OCI-LY7 (cell line): ENCODE measurements at places on chromosomes 4 and X.
A peak's percentile ranks its signal among the peaks of the same experiment; 100 is the strongest.

DNA sequence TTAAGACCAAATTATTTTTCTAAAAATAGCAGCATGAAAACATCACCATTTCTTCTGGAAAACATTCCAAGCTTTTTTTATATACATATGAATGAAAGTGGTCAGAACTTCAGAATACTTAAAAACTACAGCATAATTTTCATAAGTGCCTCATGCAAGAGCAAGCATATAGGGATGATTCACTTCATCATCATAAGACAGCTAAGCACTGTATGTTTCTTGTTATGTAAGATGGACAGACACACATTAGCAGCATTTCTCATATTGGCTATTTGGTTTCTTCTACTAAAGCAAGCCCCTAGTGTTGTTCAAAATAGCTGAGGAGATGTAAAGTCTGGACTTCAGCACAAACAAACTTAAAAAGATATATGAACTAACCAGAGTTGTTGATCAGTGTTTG is 213.1 kb upstream of the NOCT start:
- DNase-seq = no peak

DNA sequence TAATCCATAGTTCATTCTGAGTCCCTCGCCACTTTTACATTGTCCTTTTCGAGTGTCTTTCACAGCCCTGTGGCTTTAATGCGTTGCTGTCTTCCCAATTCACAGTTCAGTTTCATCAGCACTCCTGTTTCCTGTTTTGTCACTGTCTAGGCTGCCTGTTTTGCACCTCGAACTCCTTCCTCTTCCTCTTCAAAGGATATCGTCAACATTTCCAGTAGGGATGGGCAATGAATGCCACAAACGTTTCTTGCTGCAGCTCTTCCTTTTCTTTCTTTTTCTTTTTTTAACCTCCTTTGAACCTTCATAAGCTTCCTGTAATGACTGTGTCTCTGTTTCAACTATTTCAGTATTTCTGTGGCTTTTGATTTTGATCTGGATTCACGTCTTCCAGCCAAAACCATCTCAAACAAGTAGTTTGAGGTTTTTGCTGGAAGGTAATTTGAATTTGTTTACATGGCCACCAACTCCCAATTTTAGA is 105.4 kb downstream of the ANXA3 start:
- peak; percentile 41 for DNase-seq

GRCh38 chrX:31124536-31124935 is 52.7 kb upstream of the FTHL17 start:
- no peak for DNase-seq

DNA sequence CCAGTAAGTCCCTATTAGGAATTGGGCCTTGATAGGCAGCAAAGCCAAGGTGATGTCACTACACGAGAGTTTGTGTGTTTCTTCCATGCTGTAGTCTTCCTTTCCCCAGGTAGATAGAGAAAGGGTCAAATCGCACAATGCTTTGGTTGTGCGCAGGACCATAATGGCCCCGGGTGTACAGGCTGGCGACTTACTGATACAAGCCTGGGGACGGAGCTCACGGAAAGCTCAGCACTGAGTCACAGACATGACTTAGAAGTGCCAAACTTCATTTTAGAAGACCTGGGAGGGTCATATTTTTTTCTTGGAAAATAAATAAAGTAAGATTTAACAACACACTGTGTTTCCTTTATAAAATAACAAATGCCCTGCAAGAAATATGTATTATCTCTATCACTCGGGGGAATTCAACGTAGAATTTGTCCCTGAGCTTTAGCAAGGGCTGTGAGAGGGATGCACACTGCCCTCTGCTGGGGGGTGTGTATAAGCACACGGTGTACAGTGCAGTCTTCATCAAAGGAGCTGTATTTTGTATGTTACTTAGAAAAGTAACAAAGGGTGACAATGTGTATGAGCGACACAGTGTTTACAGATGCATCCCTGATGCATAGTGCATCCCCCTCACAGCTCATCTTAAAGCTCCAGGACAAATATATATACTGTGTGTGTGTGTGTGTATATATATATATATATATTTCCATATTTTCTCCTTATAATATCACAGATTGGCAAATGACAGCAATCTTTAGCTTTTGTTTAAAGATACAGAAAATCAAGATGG is 254.5 kb upstream of the VEGFC start:
- peak; percentile 59 for DNase-seq

GRCh38 chr4:139809757-139810140 is 144.1 kb downstream of the MGST2 start:
- no peak for DNase-seq

- DNase-seq = no peak
Measured at GRCh38 chr4:139749835-139750498, 84.3 kb downstream of the MGST2 start.
